ENCODE measurements at places on chromosomes 1 and 21.

DNA sequence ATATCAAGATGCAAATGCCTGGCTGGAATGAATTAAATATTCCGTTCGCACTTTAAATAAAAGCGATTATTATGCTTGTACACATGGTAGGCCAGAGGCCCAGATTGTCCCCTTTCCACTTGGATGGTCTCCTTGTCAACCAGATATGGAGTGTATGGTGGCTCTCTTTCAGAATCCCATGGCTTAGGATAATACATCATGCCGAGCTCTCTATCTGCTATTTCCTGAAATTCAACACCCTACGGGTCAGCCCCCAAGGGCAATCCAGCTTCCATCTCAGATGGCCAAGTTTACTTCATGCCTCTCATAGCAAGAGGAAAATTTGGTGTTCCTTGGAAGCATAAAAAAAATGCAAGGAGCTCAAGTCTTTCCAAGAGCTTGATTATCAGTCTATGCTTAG, 25.4 kb upstream of the FMO1 start:
- no peak for DNase-seq

DNA sequence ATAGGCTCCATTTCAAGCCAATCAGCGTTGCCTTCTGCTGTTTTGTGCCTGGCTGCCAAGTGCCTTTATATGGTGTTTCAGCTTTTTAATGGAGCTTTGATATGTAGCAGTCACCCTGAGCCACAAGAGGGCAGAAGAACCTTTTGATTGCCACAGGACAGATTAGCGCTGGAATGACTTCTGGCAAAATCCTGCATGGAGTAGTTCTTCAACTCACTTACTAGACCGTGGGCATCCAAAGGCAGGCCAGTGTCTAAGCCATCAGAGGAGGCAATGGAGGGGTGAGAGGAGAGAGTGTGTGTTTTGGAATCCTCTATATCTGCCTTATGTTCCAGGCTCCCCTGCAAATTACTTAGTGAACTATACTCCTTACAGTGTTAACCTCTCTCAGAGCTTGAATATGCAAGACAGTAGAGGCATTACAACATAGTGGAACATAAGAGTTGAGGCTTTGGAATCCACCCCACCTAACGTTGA, 56.2 kb downstream of the ST3GAL3 start:
- peak; percentile 64 for DNase-seq

GRCh38 chr1:209443975-209444651, 139.4 kb upstream of the CAMK1G start:
- no peak for DNase-seq

GRCh38 chr1:19643121-19643520, 990 bp upstream of the NBL1 start:
- DNase-seq, result no peak

DNA sequence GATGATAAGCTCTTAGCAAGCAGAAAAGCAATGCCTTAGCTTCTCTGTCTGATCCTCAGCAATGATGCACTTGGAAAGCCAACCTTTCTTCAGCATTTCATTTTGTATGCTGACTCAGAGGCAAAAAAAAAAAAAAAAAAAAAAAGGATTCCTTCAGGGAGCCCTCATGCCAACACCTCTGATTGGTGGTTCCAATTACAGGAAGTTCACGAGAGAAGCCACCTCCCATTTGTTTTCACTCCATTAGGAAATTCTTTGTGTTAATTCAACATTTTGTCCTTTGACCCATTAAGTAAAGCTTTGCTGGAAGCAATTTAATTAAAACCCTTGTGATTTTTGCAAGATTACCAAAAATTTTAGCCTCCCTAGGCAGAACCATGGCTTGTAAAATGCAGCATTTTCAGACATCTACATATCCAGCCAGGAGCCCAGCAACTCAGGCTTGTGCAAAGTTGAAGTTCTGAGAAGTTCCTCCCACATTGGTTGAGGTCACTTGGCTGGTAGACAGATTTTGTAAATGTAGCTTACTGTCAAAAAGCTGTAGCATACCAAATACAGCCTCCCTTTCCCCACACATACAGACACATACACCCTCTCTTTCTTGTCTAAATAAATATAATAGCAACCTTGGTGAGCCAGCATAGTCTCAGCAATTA, 27.1 kb upstream of the VTCN1 start:
- no peak for DNase-seq

DNA sequence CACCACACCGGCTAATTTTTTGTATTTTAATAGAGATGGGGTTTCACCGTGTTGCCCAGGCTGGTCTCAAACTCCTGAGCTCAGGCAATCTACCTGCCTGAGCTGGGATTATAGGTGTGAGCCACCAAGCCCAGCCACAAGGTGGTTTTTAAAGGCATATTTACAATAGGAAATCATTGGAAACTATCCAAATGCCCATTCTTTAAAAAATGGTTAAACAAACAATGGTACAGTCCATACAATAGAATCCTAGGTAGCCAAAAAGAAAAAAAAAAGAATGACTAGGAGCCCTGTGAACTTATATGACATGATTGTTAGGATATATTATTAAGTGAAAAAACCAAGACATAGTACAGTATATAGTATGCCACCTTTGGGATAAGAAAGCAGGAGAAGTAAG, 5.3 kb downstream of the ATP2B4 start:
- no peak for DNase-seq

DNA sequence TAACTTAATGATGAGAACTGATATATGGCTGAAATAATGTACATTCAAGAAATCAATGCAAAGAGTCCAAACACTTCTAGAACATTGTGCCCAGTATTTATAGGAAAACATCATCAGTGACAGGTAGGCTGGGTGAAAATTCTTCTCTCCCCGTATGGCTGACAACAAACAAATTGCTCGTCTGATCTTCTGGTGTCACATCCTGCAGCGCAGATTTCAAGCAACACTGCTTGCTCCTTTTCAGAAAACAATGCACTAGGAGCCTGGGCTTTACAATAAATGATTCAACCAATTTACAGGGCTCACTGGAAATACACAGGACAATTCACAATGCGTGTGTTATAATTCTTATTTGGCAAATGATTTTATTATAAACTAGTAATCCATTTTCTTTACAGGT, 185.3 kb downstream of the RERE start:
- no peak for DNase-seq

DNA sequence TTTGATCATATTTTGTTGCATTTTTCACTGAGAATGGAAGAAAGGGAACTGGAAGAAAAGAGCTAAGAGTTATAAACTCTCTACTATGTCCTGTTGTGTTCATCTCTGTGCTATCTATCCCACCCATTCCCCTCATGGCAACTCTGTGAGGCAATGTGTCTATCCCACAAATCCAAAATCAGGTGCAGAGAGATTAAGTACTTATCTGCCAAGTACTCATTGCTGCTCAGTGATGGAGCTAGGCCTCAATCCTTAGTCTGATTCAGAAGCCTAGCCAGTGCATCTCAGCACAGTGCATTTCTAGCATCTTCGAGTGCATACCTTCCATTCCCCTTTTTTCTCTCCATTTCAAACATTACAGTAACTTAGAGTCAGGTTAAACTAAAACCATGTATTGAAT, 270.6 kb downstream of the TPR start:
- DNase-seq, result no peak

DNA sequence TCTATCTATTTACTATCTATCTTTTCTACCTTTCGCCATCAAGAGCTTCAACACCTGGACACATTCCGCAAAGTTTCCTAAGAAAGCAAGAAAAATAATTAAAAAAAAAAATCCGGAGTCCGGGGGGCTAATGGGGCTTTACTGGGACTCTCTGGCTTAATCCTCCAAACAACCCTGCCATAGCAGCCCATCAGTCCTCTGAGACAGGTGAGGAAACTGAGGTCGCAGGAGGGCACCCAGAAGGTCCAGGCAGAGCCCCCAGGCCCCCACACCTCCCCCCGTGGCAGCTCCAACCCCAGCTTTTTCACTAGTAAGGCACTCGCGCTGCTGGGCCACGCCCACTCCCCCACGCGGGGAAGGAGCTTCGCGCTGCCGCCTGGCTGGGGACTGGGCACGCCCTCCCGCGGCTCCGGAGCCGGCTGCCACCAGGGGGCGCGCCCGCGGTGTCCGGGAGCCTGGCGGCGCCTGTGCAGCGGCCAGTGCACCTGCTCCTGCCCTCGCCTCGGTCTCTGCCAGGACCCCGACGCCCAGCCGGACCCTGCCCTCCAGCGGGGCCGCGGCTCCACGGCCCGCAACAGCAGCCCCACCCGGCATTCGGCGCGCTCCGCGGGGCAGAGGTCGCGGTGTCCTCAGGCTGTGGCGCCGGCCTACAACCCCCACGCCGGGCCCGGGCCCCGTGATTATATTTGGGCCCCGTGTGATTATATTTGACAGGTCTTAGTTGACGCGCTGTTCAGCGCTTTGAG, 54.1 kb upstream of the SAMD11 start:
- DNase-seq, result peak; percentile 79

DNA sequence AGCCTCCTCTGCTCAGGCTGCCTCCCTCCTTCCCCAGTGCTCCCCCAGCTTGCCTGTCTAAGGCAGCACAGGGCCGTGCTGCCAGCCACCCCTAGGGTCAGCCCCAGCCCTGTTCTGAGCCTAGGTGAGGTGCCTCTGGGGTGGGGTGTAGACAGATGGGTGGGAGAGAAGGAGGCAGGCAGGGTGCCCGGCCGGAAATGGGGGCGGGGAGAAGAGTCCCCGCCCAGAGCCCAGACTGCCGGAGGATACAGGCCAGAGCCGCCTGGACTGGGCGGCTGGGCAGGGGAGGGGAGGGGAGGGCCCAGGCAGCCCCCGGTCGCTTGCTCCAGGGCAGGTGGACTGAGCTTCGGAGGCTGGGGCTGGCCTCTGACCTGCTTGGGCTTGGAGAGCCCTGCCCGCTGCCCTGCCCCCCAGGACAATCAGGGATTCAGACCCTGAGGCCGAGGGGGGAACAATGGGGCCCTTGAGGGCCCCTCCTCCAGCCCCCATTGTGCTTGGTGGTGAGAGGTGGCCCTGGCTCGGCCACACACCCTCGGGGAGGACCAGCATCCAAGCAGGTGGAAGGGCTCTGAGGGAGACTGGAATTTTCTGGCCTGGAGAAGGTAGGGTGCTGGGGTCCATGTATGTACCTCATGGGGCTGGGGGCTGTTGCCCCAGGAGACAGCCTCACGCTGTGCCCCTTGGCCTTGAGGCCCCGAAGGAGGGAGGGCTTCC, at the start of gene GJC2:
Gene GJC2, plus strand, starts transcription at position 525 of the 714 bp plus-strand sequence. CDS start 7,829 bp downstream, outside the sequence.
- DNase-seq, result peak; percentile 38

GRCh38 chr1:72516826-72517225, 234.5 kb upstream of the NEGR1 start:
- no peak for DNase-seq

GRCh38 chr1:199098468-199098867, 459.6 kb downstream of the PTPRC start:
- DNase-seq, result no peak

DNA sequence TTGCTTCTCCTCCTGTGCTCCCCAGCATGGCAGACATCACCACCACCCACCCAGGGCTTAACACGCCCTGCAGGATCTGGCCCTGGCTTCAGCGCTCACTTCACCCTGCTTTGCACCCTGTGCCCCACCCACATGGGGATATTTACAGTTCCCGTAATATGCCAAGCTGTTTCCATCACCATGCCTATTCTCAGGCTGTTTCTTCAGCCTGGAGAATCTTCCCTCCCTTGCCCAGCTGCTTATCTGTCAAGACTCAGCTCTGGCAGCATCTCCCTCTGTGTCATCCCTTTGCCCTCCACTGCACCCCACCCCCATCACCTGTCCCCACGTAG, 3.6 kb upstream of the AHCYL1 start:
- DNase-seq, result no peak

- DNase-seq, result no peak
Measured at GRCh38 chr1:245195398-245195797, 40.6 kb downstream of the KIF26B start.

- no peak for DNase-seq
Measured at GRCh38 chr1:161705537-161705936, 1.5 kb upstream of the FCRLA start.

- DNase-seq, result no peak
Measured at GRCh38 chr1:155218854-155219591, 10.5 kb downstream of the MTX1 start.

DNA sequence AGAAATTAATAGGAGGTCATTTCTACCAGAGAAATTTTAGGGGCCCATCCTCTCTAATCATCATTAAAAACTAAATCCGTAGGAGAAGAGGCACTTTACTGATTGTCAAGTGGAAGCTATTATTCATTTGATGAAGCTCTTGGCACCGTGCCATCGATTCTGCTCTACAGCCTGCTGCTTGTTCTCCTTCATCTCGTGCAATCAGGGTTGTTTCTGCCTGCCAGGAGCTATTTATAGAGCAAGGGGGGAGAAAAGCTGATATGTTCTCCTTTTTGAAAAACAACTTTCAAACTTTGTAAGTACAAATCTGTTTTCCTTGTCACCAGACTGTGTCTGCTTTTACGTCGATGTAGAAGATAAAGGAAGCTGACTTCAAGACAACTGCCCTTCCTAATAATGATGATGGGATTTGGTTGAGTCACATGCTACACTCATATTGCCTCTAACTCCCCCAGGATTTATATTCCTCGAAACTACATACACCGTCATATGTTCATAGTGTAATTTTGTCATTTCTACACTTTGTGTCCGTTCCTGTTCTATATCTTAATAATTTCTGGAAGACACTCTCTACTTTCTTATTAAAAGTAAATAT, 169.6 kb upstream of the LHX8 start:
- no peak for DNase-seq
